ENCODE measurements at places on chromosomes 5 and 9.
A peak's percentile ranks its signal among the peaks of the same experiment; 100 is the strongest.

GRCh38 chr5:90878549-90879196 is 320.1 kb downstream of the ADGRV1 start:
- DNase-seq = no peak

DNA sequence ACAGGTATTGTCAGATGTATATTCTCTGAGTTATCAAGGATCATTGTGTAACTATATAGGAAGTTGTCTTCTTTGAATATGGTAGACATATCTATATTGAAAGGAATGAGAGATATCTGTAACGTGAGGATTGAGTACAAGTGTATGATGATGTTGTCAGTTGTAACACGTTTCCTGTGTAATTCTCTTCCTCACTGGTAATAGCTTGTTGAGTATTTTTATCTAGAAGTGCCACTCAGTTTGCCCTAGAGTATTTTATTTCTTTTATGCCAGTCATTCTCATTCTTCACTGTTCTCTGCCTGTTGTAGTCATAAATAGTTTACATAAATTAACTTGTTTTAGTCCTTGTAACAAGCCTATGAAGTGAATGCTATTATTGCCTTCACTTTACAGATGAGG is 172.1 kb downstream of the BAAT start:
- no peak for DNase-seq

- DNase-seq = no peak
Measured at GRCh38 chr5:44199408-44199807, 189.8 kb downstream of the FGF10 start.

DNA sequence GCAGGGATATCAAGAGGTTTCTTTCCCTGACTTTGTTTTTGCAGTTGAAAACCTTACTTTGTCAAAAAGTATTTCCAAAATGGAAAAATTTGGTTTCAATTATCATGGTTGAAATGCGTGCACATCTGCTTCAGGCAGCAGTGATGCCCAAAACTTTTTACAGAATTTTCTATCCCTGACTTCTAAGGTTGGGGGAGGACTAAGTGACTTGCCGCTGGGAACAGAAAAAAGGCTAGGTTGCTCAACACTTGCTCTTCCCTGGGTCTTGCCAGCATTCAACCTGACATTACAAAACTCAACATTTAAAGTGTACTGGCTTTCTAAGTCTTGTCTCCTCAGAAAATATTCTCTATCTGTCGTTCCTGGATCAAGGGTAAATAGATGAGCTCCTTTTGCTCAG is 4.7 kb downstream of the KLHL3 start:
- DNase-seq = no peak

- DNase-seq = peak; percentile 63
Measured at GRCh38 chr9:137423514-137424291, 510 bp downstream of the NOXA1 start.

Data from NCI-H69 (cell line).